ENCODE measurements at places on chromosomes 2 and 18. TPM values are rescaled to one million over a fixed set of nuclear protein-coding genes. Genes with fewer than 3 reads are reported as not detected.
A peak's percentile ranks its signal among the peaks of the same experiment; 100 is the strongest.

- DNase-seq: no peak
- no peaks in the 10 kb centered on the region for H3K27me3 ChIP-seq
- H3K4me1 ChIP-seq: peaks cover 16% of the 10 kb centered on the region
These were observed 20.7 kb downstream of the USP34 start for GRCh38 chr2:61450144-61450543.

The PAX8 gene
- polyA plus RNA-seq: 0.44 TPM

GRCh38 chr2:20144861-20145260, 80.1 kb downstream of the SDC1 start:
- H3K36me3 ChIP-seq: no peaks in the 10 kb centered on the region
- no peak for DNase-seq
- H3K4me1 ChIP-seq: no peaks in the 10 kb centered on the region
- H3K27ac ChIP-seq: no peak overlapping the region
- H3K27me3 ChIP-seq: no peaks in the 10 kb centered on the region

GRCh38 chr2:27126252-27126710, 2.7 kb downstream of the ABHD1 start:
- H3K27ac ChIP-seq: no peak overlapping the region
- peaks cover 17% of the 10 kb centered on the region for H3K36me3 ChIP-seq
- no peak for DNase-seq
- peaks cover 16% of the 10 kb centered on the region for H3K4me1 ChIP-seq
- no peaks in the 10 kb centered on the region for H3K27me3 ChIP-seq

DNA sequence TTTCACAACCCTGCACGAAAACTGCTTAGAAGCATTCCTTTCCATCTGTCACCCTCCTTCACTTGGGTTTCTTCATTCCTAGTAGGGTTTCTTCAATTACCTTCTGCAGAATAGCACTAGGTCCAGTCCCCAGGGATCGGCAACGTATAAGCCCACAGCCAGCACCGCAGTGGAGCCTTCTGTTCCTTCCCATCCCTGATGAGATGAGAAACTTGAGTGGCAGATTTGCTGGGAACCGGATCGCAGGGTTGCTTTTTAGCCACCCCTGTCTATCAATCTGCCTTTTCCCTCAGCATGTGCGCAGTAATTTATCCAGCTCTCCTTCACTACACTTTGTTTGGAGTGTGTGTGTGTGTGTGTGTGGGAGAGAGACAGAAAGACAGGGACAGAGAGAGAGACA, 94.2 kb downstream of the CD8B2 start:
- no peak overlapping the region for H3K27ac ChIP-seq
- H3K36me3 ChIP-seq: no peaks in the 10 kb centered on the region
- H3K27me3 ChIP-seq: peaks cover 16% of the 10 kb centered on the region
- H3K4me1 ChIP-seq: peaks cover 12% of the 10 kb centered on the region
- H3K4me3 ChIP-seq: peak overlapping the region; percentile 79
- no peak for DNase-seq

Data from CD4-positive, CD25-positive, alpha-beta regulatory T cell (primary cell).